ENCODE measurements at places on chromosomes 5 and 9.

GRCh38 chr9:34131571-34131970, 5.1 kb upstream of the DCAF12 start:
- no peak for DNase-seq

- no peak for DNase-seq
Measured at GRCh38 chr5:73160239-73160671, 12.7 kb upstream of the TMEM174 start.

GRCh38 chr5:83577036-83577636, 105.6 kb downstream of the VCAN start:
- no peak for DNase-seq

- no peak for DNase-seq
Measured at GRCh38 chr9:103203172-103203571, 208.0 kb downstream of the CYLC2 start.

DNA sequence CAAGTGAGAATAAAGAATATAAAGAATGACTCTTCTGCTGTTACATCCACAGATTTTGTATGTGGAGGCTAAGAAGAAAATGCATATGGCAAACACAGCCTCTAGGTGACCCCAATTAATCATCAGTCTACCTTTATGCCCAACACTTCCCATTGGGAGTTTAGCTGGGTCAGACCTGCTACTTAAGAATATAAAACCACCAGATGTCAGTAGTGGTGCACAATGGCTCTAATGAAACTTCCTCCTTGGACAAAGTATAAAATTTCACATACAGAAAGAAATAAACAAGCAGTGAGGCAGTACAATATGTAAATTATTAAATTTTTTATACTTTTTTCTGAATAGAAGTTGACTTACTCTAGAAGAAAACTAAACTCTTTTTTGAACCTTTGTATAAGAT, 539.9 kb downstream of the BRINP1 start:
- DNase-seq = no peak

DNA sequence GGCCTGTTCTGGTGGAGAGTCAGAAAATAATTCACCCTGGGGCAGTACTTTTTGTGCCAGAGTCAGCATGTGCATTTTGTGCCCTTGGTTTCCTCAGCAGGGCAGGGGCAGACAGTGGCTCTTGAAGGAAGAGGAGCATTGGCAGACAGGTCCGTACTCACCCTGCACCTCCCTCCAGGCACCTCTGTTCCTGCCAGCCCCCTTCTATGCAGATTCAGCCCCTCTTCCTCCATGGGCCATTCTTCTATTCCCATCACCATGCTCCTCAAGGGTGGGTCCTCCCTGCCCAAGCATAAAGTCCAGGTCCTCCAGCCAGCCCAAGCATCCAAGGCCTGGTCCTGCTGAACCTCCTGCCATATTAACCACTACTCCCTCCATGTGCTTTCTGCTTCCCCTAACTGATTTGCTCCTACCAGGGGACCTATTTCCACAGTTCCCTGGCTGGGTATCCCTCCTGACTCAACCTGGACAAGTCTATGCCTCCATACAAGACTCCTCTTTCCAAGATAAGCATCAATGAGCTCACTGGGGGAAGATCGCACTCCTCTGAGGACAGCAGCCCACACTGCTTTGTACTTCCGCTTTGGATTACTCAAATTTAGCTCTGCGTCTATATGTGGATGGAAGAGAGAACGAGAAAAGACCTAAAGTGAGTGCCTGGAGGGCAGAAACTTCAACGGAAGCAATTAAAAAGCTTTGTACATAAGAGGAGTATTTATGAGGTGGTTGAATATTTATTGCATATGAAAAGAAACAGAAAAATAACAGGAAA, 9.3 kb upstream of the ACSL6 start:
- no peak for DNase-seq

GRCh38 chr5:137344021-137344420, 155.1 kb downstream of the SPOCK1 start:
- DNase-seq = no peak

GRCh38 chr9:32603914-32604852, 31.2 kb upstream of the NDUFB6 start:
- DNase-seq = no peak

GRCh38 chr5:157912621-157913325, 53.8 kb upstream of the CLINT1 start:
- DNase-seq = peak; percentile 90

- no peak for DNase-seq
Measured at GRCh38 chr9:137070906-137071275, 534 bp upstream of the SAPCD2 start.

- peak; percentile 2 for DNase-seq
Measured at GRCh38 chr5:171342362-171343111, 33.5 kb downstream of the TLX3 start.

DNA sequence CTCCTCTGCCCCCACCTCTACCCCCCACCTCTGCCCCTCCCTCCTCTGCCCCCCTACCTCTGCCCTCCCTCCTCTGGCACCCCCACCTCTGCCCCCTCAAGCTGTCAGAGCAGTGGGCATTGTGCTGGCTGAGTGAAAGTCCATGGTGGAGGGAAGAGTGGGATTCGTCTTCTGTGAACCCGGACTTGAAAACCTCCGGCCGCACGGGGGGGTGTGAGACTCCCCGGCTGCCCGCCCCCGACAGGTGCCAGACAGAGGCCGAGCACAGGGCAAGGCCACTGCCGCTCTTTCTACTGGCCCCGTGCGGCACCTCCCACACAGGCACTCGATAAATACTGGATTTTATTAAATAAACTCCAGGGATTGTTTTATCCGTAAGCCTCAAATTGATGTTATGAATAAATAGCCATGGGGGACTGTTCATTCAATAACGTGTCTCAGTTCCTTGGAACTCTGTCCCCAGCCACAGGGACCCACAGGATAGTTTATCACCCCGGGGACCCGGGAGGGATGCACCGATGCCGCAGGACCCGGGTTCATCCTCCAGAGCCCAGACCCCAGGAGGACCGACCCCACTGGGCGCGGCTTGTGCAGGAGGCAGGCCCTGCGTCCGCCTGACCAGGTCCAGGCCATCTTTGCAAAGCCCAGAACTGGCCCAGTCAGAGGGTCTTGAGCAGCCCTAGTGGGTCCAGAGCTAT, 2.6 kb upstream of the QRFP start:
- no peak for DNase-seq

GRCh38 chr5:9621379-9621903, 8.7 kb downstream of the TAS2R1 start:
- DNase-seq = no peak

- DNase-seq = no peak
Measured at GRCh38 chr5:74766418-74766848, 484 bp downstream of the GFM2 start.

DNA sequence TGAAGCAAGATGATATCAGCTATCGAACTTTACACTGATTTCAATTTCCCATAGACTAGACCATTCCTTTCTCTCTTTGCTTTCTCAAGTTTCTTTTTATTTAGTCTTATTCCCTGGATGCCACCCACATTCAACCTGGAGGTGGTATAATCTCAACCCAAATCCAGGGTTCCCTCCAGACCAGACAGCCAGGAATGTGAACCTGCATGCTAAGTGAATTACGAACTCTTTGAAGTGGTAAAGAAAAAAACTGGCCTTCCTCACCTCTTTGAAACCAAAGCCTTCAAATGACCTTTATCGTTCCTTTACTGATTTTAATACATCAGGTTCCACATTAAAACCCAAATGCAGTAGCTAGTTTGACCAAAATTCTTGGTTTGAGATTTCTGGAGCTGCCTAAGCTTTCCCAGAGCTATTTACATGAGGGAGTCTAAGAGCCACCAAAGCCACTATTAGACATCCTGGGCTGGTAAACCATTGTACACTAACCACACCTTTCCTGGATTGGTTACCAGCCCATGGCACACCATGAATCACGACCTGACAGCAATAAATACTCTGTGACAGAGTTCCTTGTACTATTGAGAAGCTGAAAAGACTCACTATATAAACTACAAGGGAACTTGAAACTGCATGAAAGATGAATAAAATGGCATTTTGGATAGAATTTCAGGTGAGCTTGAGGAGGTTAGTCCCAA, 323.7 kb downstream of the ADAMTS6 start:
- DNase-seq = no peak

DNA sequence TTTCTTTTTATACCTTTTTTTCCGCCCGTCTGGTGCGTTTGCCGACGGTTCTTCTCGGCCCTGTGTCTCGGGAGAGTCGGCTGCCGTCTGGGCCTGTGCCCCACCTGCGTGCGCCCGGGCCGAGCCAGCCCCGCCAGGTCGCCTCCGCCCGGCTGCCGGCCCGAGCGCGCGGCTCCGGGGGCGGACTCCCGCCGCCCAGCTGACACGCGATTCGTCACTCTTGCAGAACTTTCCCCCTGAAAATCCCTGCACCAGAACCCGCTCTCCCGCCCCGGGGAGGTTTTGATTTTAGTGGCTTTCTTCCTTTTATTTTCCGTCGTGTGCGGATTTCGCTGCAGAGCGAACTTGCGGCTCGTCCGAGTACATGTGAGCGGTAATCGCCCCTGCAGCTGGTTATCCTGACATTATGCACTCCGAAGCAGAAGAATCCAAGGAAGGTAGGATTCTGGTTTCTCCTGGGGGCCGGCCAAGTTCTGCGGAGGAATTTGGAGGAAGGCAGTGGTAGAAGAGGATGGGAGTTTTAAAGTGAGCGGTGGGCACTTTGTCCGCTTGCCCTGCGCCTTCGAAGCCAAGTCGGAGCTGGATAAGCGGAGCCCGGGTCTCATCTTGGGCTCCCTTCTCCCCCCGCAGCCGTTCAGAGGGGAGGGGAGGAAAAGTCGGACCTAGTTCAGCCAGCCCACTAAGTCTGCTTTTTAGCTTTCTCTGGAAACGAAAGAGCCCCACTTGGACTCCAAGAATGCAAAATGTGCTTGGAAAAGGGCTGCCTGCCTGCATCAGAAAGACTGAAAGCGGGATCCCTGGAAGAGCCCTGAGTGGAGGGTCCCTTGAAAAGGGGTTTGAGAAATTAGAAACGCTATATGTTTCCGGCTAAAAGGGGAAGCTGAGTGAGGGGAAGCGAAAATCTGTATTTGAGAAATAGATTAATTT, at the start of gene TNFAIP8:
Gene TNFAIP8 (plus strand): TSS at position 335 of the 927 bp plus-strand sequence. CDS start 72 bp downstream, at position 407.
- no peak for DNase-seq

- no peak for DNase-seq
Measured at GRCh38 chr5:115423541-115423940, 121.0 kb downstream of the FEM1C start.

DNA sequence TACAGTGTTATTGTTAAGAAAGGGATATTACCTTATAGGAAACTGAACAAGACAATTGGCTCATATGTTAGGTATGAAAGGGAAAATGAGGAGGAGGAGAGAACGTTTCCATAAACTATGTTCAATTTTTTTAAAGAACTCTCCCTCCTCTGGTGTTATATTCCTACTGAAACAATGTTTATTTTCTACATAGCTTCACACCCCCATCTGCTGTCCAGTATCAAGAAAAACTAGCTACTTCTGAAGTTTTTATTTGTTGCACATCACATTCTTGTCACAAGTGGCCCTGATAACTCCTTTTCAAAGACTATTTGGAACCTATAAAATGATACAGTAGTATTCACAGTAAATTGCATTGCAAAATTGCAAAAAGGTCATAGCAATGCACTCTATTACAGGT, 223.4 kb upstream of the FAM174A start:
- no peak for DNase-seq

DNA sequence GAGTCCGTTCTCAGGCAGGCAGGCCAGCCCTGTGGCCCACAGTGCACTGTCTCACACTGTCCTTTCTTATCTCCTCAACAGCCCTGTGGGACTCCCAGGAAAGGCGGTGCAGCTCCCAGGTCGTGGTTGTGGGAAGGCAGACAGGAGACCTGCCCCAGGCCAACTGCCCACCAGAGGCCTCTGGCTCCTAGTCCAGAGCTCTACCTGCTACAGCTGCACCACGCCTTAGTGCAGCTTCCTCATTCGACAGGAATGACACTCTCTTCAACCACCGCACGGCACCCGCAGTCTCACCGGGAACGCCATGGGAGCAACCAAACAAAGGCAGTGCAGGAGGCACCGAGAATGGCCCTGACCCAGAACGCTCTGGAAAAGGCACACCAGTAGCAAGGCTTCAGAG, 25.3 kb downstream of the CAMSAP1 start:
- no peak for DNase-seq

GRCh38 chr9:14238079-14238478, 75.9 kb downstream of the NFIB start:
- DNase-seq = no peak

- no peak for DNase-seq
Measured at GRCh38 chr9:130839132-130840111, 4.4 kb downstream of the ABL1 start.

- peak; percentile 67 for DNase-seq
Measured at GRCh38 chr5:36878392-36879082, 2.0 kb downstream of the NIPBL start.
